Myocyte (in vitro differentiated cells): ENCODE measurements at places on chromosomes 1 and 21. TPM values are rescaled to one million over a fixed set of nuclear protein-coding genes. Genes with fewer than 3 reads are reported as not detected.

GRCh38 chr1:29824511-29825273, 588.4 kb downstream of the PTPRU start:
- no peak for DNase-seq

GRCh38 chr1:202958544-202959275, 598 bp upstream of the ADIPOR1 start:
- peak; percentile 56 for DNase-seq

DNA sequence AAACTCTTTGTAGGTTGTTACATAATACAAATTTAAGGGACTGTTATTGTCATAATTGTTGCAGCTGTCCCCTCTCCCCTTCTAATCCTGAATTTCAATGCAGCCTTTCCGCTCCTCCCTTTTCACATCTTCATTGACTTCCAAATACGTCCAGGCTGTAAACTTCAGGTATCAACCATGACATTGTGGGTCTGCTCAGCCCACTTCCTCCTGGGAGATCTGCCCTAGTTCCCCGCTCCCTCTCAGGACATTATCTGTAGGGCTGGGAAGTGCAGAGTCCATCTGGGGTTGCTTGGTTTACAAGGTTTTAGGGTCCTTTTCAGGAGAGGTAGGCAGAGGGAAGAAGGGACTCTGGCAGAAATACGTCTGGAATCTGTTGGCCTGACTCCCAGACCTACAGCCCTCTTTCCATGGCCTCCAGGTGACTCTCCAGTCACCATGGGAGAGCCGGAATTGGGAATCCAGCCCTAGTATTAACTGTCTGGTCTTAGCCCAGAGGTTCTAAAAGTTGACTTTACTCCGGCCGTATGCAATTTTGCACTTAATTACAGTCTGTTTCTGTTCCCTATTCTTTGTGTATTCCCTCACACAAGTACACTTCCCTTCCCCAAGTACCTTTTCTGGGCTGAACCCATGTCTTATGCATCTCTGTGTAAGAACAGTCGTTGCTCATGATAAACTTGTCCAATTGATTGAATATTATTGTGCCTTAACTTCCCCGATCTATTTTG, 4.7 kb upstream of the DENND2D start:
- DNase-seq = no peak

- no peak for DNase-seq
These were observed 9.8 kb upstream of the EGLN1 start for GRCh38 chr1:231431665-231432415.

DNA sequence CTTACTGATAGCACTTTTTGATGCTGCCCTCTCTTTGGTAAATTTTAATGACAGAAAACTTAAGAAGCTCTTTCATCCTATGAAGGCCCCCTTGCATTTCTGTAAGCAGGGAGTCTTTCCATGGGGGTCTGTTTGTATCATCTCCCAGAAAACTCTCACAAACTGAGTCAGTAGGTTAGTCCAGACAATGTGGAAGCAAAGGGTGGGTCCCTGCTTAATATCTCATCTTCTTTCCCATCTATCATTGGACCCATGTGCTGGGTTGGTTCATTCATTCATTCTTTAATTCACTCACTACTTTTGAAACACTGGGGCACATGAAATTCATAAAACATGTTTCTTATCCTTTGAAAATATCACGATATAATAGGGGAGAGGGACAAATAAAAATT, 164.3 kb downstream of the NTMT2 start:
- DNase-seq = no peak

DNA sequence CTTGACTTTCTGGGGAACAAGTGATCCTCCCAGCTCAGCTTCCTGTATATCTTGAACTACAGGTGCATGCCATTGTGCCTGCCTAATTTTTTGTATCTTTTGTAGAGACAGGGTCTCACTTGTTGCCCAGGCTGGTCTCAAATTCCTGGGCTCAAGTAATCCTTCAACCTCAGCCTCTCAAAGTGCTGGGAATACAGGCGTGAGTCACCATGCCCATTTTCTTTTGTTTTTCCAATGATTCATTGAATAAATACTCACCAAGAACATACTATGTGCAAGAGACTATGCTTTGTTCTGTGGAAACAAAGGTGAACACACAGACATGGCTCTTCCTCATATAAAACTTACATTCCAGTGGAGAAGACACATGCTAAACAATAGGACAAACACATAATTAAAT, 407.8 kb upstream of the DAB1 start:
- DNase-seq = no peak

DNA sequence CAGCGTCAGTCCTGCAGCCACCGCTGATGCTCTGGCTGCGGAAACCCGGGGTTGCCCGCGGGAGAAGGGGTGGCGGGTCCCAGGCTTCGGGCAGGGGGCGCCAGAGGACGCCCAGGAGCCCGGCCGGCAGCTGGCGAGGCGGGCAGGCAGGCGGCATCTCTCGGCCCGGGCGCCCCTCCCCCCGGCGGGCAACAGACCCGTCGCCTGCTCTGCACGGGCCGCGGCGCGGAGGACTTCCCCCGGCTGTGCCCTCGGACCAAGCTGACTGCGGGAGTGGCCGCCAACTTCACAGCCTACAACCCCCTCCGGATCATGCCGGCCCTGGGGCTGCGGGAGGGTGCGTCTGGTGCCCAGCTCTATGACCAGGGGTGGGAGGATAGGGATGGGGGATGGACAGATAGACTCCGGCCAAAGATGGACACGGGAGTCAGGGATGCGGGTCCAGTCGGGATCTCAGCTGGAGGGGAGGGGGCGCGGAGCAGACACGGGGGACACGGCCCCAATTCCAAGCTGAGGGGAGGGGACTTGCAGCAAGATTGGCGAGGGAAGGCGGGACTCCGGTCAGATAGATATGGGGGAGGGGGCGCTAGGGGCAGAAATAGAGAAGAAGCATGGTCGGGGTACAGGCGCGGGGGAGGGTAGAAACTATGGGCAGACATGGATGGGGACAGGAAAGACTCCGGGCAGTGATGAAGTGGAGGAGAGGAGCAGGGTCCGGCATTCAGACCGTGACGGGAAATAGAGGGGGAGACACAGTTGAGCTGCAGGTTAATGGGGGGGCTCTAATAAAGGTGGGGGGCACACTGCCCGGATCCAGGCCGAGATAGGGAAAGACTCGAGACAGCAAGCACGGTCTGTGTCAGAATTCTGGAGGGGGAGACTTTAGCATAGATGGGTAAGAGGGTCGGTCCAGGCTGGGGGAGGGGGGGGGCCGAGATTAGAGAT, 1.1 kb downstream of the ADGRB2 start:
- DNase-seq = peak; percentile 84

DNA sequence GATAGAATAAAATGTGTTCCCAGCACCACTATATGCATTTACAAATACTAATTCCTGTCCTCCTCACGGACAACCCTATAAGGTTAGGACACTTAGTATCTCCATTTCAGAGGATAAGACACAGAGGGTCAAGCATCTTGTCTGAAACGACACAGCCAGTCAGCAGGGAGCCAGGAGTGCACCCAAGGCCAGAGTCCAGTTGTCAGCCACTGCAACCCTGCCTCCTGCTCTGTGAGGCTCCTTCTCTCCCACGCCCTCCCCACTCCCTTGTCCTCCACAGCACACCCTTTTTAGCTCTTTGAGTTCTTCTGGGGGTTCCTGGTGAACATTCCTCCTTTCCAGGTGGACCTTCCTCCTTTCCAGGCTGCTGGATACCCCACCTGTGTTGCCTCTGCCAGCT, 119.0 kb upstream of the TNR start:
- DNase-seq = no peak

GRCh38 chr1:12180903-12181302, 14.1 kb downstream of the TNFRSF1B start:
- DNase-seq = no peak

GRCh38 chr1:15213341-15213821, 33.6 kb upstream of the FHAD1 start:
- no peak for DNase-seq

DNA sequence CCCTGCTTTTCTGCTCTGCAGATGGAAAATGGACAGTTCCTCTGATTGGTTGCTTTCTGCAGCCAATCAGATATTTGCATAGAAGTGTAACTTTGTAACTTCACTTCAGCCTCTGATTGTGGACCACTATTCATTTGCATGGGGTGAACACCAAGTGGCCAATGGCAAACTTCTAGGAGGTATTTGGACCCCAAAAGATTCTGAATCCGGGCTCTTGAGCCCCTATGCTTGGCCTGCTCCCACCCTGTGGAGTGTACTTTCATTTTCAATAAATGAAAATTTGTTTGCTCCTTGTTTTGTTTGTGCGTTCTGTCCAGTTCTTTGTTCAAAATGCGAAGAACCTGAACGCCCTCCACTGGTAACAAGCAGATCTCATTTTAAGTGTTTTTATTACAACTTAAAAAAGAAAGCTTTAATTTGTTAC, 6.4 kb upstream of the GSTM4 start:
- peak; percentile 63 for DNase-seq

DNA sequence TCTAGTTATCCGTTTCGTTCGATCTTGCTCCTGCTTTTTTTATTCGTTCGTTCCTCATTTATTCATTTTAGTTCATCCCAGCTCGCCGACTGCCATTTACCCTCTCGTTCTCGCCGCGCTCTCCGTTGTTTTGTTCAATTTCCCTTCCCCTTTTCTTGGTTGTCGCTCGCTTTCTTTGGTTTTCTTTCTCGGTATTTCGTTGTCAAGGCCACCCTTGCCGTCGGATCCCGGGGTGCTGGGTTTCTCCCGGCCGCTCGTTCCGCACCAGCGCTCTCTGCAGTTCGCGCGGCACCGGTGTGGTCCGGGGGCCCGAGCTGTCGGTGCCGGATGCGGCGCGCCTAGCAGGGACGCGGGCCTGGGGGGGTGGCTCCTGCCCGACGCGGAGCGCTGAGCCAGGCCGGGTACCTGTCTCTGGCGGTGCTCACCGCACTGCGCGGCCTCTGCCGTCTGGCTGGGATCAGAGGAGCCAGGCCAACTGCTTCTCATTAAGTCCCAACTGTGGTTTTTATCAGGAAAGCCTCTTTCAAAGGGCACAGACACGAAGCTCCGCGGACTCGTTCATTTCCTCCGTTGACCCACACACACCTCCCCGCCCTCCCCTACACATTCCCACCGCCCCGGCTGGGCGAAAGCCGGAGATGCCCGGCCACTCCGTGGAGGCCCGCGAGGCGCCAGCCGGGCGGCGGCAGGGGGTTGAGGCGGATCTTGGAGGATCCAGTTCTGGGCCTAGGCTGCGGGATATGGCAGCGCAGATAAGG, 1.6 kb downstream of the ALX3 start:
- DNase-seq = no peak

GRCh38 chr1:110339407-110340206, 430 bp downstream of the RBM15 start:
- DNase-seq = peak; percentile 53

DNA sequence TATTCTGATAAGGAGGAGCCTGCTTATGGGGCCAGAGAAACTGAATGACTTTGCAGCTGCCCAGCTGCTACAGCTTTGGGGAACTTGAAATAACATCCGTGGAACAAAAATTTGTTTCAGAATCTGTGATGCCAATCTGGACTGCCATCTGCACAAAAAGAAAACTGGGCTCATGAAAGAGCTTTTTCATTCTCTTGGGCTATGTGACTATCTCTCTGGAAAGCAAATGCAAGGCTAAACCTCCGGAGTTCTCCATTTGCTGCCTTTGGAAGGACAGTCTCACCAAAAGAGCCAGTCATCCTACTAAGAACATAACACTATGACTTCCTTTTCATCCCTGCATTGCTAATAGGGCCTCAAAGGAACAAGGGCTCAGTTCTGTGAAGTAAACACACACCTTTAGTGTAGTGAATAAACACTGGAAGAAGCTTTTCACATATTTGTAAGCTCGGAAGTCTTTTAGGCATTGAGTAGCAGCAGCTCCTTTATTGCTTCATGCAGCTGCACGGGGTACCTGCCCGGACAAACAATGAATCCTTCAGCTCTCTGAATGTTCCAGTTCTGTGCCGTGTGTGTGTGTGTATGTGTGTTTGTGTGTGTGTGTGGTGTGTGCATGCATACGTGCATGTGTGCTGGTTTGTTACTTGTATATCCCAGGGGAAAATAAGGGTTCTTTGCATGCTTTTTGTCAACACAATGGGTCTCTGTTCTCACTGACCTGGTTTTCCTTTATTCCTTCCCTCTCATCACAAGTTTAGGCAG, 255.5 kb upstream of the SGIP1 start:
- DNase-seq = no peak

DNA sequence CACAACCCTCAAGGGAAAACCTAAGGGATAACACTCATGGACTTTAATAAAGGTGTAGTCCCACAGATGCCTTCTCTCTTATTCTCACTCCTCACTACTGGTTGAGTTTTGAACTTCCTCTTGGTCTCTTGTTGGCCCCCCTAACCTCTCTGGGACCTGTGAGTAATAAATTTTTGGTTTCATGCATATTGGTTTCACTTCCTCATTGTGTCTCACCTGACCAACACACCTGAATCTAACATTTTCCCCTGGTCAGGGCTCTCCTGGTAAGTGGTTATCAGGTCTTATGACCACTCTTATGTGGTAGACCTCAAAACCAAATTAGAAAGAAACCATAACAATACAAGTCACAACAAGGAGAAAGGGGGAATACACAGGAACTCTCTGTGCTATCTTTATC, 60.5 kb upstream of the PRMT6 start:
- DNase-seq = no peak

GRCh38 chr1:111563619-111564018, 56.0 kb upstream of the RAP1A start:
- peak; percentile 62 for DNase-seq

GRCh38 chr1:34866762-34867109, 7.2 kb upstream of the SMIM12 start:
- DNase-seq = no peak

DNA sequence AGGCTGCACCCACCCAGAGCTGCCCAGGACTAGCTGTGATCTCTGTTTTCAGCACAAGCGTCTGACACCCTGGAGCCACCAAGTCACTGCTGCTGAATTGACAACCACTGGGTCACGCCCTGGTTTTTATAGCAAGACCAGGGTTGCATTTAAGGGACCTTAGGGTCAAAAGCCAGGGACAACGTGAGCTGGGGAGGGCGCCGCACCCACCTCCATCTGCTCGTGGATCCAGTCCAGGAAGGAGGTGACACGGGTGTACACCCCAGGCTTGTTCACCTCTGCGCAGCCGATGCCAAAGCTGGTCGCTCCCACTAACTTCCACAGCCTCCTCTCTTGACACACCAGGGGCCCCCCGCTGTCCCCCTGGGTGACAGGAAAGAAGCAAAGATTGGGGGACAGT, 9.2 kb upstream of the TFF1 start:
- no peak for DNase-seq

GRCh38 chr1:228989992-228990827, 254.9 kb downstream of the RHOU start:
- DNase-seq = peak; percentile 5

GRCh38 chr1:25914074-25914995, 8.1 kb upstream of the STMN1 start:
- DNase-seq = peak; percentile 63

GRCh38 chr1:6170742-6171201, 9.3 kb downstream of the CHD5 start:
- peak; percentile 58 for DNase-seq

RHOU gene
- 0.10 and 0.43 TPM in 2 replicates for total RNA-seq

NUP133 gene
- 29.9 and 40.8 TPM in 2 replicates for total RNA-seq

CNIH3 gene
- 6.3 and 14.7 TPM in 2 replicates for total RNA-seq

LPGAT1 gene
- 32.7 and 46.3 TPM in 2 replicates for total RNA-seq

CREB3L4 gene
- total RNA-seq = 6.9 and 9.4 TPM in 2 replicates

HSF2BP gene
- total RNA-seq = 2.3 and 3.2 TPM in 2 replicates
